ENCODE measurements at places on chromosomes 2 and 18. TPM values are rescaled to one million over a fixed set of nuclear protein-coding genes. Genes with fewer than 3 reads are reported as not detected.

DNA sequence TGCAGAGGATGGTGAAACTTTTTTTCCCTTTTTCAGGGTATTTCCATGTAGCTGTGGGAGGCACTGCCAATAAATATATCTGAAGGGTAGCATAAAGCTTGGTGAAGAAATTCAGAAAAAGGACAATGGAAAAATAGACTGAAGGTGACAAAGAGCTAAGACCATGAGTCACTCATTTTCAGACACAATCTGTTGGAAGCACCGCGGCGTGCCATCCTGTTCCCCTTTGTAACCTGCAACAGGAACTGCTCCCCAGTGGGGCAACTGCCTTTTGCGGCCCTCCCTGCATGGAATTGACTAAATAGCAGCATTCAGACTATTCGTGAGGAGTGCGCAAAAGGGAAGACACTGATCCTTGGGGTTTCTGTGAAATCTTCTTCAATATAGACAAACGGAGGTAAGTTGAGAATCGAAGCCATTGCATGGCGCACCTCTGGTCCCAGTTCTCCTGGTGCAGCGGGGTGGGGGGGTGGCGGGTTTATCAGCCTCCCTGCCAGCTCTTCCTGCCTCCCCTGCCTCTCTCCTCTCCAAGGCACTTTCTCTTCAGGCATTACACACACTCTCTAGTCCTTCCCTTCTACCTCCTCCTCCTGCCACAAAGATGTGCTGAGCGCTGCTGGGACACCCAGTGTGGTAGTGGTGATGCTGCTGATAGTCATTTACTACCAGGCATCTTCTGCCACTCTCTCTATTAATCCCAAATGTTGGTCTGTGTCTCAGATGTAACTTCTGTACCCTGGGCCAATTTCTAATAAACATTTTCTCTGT lies 126.2 kb upstream of the TMEM200C start:
- H3K36me3 ChIP-seq: no peaks in the 10 kb centered on the region
- H3K4me1 ChIP-seq: no peaks in the 10 kb centered on the region
- no peaks in the 10 kb centered on the region for H3K27me3 ChIP-seq
- DNase-seq: no peak
- no peak overlapping the region for H3K4me3 ChIP-seq
- H3K27ac ChIP-seq: no peak overlapping the region

Gene UNC50
- 53.3 TPM for total RNA-seq

GRCh38 chr2:122749405-122749804 lies 994.0 kb downstream of the TSN start:
- no peaks in the 10 kb centered on the region for H3K27me3 ChIP-seq
- no peak overlapping the region for H3K27ac ChIP-seq
- H3K4me1 ChIP-seq: no peaks in the 10 kb centered on the region
- DNase-seq: no peak
- no peak overlapping the region for H3K4me3 ChIP-seq

GRCh38 chr18:59488899-59489298 lies 129.8 kb upstream of the LMAN1 start:
- no peaks in the 10 kb centered on the region for H3K4me1 ChIP-seq
- no peak overlapping the region for H3K4me3 ChIP-seq
- H3K27me3 ChIP-seq: no peaks in the 10 kb centered on the region
- DNase-seq: no peak

Gene PKDCC
- total RNA-seq: 176 TPM

Measured in stomach (tissue), 19 donors.